Astrocyte (in vitro differentiated cells and primary cell): ENCODE measurements at places on chromosomes 3 and 15.

GRCh38 chr3:112653881-112654300, 12.9 kb upstream of the CCDC80 start:
- peaks cover 51% of the 10 kb centered on the region for H3K4me1 ChIP-seq
- H3K27ac ChIP-seq = peak overlapping the region; percentile 100
- DNase-seq = peak; percentile 94
- H3K36me3 ChIP-seq = no peaks in the 10 kb centered on the region
- no peaks in the 10 kb centered on the region for H3K27me3 ChIP-seq

DNA sequence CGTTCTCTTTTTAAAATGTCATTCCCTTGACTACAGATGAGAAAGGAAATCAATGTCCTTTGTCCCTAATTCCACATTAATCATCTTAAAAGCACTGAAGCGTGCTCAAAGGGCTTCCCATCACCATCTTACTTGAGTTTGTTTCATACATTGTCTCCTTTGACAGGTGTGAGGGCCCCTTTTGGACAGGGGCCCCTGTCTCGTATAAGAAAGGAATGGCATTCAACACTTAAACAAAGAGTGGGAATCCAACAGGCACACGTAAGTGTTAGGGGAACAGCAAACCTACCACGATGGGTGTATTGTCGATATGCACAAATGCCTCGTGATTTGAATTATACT, 5.0 kb downstream of the SSUH2 start:
- H3K4me3 ChIP-seq = no peak overlapping the region
- no peaks in the 10 kb centered on the region for H3K36me3 ChIP-seq
- H3K4me1 ChIP-seq = peaks cover 6% of the 10 kb centered on the region

DNA sequence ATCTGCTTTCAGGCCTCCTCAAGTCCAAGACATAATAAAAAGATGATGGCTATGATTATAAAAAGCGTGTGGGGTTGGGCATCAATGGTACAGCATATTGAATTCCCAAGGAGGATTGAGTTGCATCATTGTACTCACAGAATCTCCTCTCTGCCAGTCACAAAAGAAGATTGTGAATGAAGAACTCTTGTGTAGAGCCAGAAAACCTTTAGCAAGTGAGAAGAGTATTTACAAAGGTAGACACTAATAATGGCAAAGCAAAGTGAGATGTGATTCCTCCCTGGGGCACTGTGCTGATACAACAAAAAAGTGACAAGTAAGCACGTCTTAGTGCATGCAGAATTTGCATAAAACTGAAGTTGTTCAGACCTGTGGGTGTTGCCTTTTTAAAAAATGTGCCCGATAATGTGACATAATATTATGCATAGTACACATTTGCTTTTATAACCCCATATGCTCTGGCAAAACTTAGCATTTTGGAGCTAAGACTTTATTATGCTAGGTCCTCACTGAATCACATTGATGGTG, 291.2 kb upstream of the TBC1D5 start:
- no peak for DNase-seq
- H3K27ac ChIP-seq = no peak overlapping the region
- no peak overlapping the region for H3K4me3 ChIP-seq
- no peaks in the 10 kb centered on the region for H3K4me1 ChIP-seq

DNA sequence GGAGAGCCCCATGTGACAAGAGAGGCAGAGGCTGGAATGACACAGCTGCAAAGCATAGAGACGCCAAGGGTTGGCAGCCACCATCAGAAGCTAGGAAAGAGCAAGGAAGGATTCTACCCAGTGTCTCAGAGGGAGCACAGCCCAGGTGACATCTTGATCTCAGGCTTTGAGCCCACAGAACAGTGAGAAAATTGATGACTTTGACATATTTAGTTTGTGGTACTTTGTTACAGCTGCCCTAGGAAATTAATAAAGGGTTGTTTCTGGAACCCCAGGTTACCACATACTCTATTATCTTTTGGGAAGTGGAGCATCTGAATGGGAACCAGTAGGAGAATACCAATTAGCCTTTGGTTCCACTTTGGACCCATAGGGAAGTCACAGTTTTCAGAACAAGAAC, 231.7 kb downstream of the ZNF621 start:
- H3K27ac ChIP-seq = no peak overlapping the region
- H3K36me3 ChIP-seq = no peaks in the 10 kb centered on the region

DNA sequence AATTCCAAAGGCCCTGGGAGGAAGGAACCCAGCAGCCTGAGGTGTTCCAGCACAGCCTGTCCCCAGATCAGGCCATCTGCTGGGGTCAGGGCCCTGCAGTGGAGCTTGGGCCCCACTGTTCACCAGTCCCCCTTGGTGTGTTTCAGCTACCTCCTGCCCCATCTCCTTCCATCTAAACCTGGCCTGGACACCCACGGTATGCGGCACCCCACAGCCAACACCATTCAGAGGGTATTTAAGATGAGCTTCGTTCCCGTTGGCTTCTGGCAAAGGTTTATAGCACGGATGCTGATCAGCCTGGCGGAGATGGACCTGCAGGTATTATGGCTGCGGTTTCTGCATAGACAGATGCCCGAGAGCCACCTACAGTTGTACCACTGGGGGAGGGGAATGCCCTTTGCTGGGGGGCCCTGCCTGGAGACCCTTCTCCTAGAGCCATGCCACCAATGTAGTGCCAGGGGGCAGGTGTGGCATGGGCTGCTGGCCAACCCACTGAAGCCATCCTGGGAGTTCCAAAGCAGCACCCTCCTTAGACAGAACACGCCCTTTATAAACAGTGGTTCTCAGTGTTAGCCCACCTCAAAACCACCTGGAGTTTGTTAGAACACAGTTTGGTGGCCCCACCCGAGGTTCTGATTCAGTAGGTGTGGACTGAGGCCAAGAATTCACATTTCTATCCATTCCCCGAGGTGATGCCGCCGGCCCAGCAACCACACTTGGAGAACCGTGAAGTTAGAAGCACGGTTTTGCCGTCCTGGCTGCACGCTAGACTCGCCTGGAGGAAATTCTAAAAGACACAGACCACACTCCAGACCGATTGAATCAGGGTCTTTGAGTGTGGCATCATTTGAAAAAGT, 126.9 kb downstream of the LRRK1 start:
- H3K4me1 ChIP-seq = no peaks in the 10 kb centered on the region
- no peak overlapping the region for H3K4me3 ChIP-seq
- H3K27me3 ChIP-seq = no peaks in the 10 kb centered on the region
- no peak overlapping the region for H3K27ac ChIP-seq
- no peaks in the 10 kb centered on the region for H3K36me3 ChIP-seq

GRCh38 chr15:33330931-33331330, 20.2 kb downstream of the RYR3 start:
- no peaks in the 10 kb centered on the region for H3K36me3 ChIP-seq
- no peak overlapping the region for H3K27ac ChIP-seq
- H3K27me3 ChIP-seq = peaks cover 4% of the 10 kb centered on the region
- DNase-seq = no peak
- H3K4me1 ChIP-seq = no peaks in the 10 kb centered on the region

DNA sequence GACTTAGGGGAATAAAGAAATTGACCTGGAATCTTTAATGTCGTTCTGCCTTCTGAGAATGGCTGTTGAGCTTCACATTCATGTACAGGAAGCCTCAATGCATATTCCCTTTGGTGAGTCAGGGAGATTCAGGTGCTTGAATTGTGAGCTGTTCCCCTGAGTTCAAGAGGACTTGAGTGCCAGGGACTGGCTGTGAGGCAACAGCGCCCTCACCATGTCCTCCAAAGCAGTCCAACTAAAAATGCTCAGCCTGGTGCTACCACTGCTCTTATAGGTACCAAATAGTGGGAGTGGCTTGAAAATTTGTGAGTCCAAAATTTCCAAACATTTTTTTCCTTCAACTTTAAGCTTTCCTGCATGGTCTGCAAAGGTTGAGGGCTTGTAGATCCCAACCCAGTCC, 54.1 kb downstream of the LEO1 start:
- no peak overlapping the region for H3K4me3 ChIP-seq
- DNase-seq = no peak
- H3K36me3 ChIP-seq = peaks cover 21% of the 10 kb centered on the region
- H3K27me3 ChIP-seq = no peaks in the 10 kb centered on the region

GRCh38 chr3:42499478-42499871, 3.0 kb upstream of the VIPR1 start:
- H3K27ac ChIP-seq = no peak overlapping the region
- no peak overlapping the region for H3K4me3 ChIP-seq
- H3K36me3 ChIP-seq = no peaks in the 10 kb centered on the region
- peaks cover 21% of the 10 kb centered on the region for H3K4me1 ChIP-seq
- no peak for DNase-seq
- peaks cover 26% of the 10 kb centered on the region for H3K27me3 ChIP-seq

GRCh38 chr15:98823012-98823458, 174.7 kb downstream of the IGF1R start:
- H3K4me1 ChIP-seq = peaks cover 15% of the 10 kb centered on the region
- DNase-seq = peak; percentile 90
- H3K27ac ChIP-seq = peak overlapping the region; percentile 64
- H3K4me3 ChIP-seq = no peak overlapping the region
- no peaks in the 10 kb centered on the region for H3K27me3 ChIP-seq

DNA sequence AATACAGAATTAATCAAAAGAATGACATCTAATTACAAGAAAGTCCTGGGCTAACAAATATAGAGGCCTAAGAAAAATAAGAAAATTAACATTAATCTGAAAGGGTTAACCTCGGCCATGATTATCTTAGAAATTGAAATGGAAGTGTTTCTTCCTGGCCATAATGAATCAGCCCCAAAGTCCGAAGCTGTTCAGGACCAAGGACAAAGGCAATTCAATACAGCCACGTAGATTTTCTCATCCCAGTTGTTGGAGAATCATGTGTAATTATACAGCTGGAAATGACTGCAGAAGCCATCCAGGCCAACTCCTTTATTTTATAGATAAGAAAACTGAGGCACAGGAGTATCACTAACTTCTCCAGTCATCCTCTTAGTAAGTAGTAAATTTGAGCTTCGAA, 38.0 kb upstream of the GBE1 start:
- peak; percentile 2 for DNase-seq
- no peaks in the 10 kb centered on the region for H3K4me1 ChIP-seq
- H3K27ac ChIP-seq = no peak overlapping the region
- no peak overlapping the region for H3K4me3 ChIP-seq
- no peaks in the 10 kb centered on the region for H3K27me3 ChIP-seq
- no peaks in the 10 kb centered on the region for H3K36me3 ChIP-seq

GRCh38 chr3:151318313-151318712, 1.7 kb upstream of the GPR87 start:
- DNase-seq = peak; percentile 33
- no peaks in the 10 kb centered on the region for H3K27me3 ChIP-seq
- H3K4me3 ChIP-seq = no peak overlapping the region
- H3K27ac ChIP-seq = no peak overlapping the region
- H3K4me1 ChIP-seq = peaks cover 3% of the 10 kb centered on the region

DNA sequence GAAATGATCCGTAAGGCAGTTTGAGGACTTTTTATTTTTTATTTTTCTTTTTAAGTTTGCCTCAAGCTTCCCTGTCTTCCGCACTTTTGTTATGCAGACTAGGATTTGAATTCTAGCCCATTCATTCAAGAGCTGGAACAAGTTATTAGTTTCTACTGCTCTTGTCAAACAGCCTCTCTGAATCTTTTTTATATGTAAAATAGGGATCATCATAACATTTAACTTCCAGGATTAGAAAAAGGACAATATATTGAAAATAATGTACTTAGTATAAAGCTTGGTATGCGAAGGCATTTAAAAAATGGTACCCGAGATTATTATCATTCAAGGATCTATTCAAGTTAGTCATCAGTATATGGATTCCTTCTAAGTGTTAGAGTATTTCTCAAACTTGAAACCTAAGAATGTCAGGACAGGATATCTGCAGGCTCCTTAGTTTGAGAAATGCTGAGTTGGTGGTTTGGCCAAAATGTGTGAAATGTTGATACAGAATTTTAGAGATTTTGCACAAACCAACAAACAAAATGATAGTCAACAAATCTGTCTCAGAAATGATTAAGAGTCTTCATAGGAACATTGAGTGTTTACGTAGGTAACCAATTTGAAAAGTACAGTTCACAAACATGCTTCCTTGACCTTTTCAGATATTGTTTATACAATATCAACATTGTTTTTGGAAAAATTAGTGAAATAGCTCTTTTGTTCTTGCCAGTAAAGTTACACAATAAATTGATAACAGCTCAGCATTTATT, 40.5 kb upstream of the IGSF10 start:
- no peaks in the 10 kb centered on the region for H3K4me1 ChIP-seq
- DNase-seq = no peak
- no peaks in the 10 kb centered on the region for H3K27me3 ChIP-seq

DNA sequence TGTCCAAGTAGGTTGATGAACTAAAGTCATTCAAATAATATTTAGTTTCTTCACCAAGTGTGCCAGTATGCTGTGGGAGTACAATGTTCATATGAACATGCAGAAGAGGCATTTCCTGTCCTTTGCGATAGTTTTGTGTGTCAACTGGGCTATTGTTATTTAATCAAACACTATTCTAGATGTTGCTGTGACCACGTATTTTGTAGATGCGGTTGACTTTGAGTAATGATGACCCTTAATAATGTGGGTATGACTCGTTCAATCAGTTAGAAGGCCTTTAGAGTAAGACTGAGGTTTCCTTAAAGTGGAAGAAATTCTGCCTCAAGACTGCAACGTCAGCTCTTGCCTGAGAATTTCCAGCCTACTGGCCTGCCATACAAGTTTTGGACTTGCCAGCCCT, 470.7 kb upstream of the CBLB start:
- DNase-seq = peak; percentile 53
- no peak overlapping the region for H3K27ac ChIP-seq
- no peaks in the 10 kb centered on the region for H3K27me3 ChIP-seq
- H3K4me1 ChIP-seq = peaks cover 3% of the 10 kb centered on the region
- no peak overlapping the region for H3K4me3 ChIP-seq
- H3K36me3 ChIP-seq = no peaks in the 10 kb centered on the region

- DNase-seq = peak; percentile 56
- H3K4me3 ChIP-seq = no peak overlapping the region
- no peaks in the 10 kb centered on the region for H3K4me1 ChIP-seq
- no peaks in the 10 kb centered on the region for H3K27me3 ChIP-seq
Measured at GRCh38 chr3:54572197-54572895, 355.5 kb downstream of the LRTM1 start.

DNA sequence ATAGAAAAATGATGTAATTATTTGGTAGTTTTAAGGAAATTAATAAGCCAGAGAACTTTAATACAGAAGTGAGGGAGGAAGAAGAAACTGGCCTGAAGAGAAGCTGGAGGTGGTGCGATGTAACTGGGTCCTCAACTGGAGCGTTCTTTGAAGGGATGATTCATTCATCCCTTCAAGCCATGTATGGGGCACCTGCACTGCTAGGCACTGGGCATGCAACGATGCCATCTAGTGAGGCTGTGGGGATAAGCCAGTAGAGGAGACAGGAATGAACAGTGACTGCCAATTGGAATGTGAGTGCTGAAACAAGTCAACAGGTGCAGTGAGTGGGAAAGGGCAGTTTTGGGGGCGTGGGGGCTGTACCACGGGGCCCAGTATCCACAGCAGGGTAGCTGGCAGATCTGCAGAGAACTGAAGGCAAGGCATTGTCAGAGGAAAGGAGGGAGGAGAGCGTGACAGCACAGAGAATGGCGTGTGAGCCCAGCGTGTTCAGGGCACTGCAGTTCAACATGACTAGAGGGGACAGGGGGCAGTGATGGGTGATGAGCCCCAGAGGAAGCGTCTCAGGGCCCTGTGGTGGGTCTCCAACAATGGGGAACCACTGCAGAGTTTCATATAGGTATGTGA, 3.8 kb upstream of the KIF23 start:
- no peak for DNase-seq
- peaks cover 13% of the 10 kb centered on the region for H3K4me1 ChIP-seq

- peaks cover 28% of the 10 kb centered on the region for H3K4me1 ChIP-seq
- no peaks in the 10 kb centered on the region for H3K36me3 ChIP-seq
- no peak overlapping the region for H3K27ac ChIP-seq
- no peak overlapping the region for H3K4me3 ChIP-seq
- DNase-seq = no peak
Measured at GRCh38 chr3:125214738-125215137, 2.2 kb upstream of the SLC12A8 start.

GRCh38 chr15:84634228-84634837, 19.8 kb downstream of the WDR73 start:
- peaks cover 13% of the 10 kb centered on the region for H3K36me3 ChIP-seq
- peaks cover 24% of the 10 kb centered on the region for H3K4me1 ChIP-seq
- DNase-seq = no peak
- peak overlapping the region; percentile 54 for H3K4me3 ChIP-seq
- H3K27me3 ChIP-seq = no peaks in the 10 kb centered on the region
